HepG2 (cell line): ENCODE measurements at places on chromosomes 13 and 19. TPM values are rescaled to one million over a fixed set of nuclear protein-coding genes. Genes with fewer than 3 reads are reported as not detected.

DNA sequence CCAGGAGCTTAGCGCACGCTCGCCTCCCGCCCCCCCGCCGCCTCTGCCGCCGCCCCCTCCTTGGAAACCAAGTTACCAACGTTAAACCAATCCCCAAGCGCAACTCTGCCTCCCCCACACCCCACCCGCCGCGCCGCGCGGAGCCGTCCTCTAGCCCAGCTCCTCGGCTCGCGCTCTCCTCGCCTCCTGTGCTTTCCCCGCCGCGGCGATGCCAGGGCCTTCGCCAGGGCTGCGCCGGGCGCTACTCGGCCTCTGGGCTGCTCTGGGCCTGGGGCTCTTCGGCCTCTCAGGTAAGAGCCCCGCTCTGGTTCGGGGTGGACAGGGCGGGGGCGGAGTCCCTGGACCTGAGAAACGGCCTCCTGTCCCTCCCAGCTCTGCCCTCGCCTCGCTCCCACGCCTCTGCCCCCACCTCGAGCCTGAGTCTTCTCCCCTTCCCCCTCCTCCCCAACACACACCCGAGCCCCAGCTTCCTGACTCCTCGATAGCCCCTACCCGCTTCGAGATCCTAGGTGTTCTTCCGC is at the start of gene ICAM5:
TSS of gene ICAM5 (plus strand) at position 117 of the 521 bp plus-strand sequence. CDS start at position 209, 92 bp downstream.
- no peak for DNase-seq

SIGLEC12 gene
- total RNA-seq: not detected in 2 replicates

MEDAG gene
- total RNA-seq: not detected in 2 replicates

DNA sequence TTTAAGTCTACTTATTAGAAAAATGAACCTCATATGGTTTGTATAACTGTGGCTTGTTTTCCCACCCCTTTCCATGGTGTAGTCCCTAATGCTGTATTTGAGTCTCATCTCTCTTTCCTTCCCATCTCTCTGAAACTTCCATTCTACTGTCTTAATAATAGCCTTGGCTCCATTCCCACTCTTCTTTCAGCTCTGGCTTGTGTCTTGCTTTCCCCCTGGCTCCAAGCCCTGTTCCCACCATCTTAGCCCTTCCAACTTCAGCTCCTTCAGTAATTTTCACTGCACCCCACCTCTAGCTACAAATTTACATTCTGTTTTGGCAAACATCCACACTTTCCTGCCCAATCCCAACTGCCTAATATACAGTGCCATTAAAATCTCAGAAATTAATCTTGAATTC is 137.5 kb downstream of the SLITRK6 start:
- no peak for DNase-seq

DNA sequence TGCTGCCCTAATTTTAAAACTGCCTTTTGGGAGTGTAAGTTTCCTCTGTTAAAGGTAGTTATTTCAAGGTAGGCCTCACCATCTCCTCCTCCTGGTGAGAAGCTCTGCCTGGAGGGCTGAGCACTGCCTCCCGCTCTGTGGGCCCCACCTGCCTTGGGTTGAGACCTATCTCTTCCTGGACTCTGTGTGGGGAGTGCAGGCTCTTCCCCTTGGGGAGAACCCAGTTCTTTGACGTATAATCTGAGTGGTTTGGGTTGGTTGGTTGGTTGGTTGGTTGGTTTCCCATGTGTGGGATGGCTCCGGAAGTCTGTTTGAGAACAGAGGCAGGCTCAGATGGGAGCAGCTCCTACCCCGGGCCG is 39.1 kb downstream of the ACTN4 start:
- DNase-seq: no peak

DNA sequence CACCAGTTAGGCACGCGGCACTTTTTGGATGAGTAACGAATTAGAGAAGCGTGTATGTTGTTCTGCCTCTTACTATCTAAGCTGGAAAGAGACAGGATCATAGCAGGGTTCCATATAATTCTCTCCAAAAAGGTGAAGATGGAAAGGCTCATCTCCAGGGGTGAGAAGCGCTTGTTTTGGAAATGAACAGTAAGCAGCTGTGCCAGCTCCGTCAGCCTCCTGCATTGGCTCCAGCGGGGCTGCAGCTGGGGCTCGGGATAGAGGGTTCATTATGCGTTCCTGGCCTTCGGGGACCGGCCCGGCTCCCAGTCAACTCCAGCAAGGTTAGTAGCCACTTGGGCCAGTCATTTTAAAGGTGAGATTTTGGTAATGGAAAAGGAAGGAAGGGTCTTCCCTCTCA is 155.5 kb downstream of the COL4A1 start:
- no peak for DNase-seq

DNA sequence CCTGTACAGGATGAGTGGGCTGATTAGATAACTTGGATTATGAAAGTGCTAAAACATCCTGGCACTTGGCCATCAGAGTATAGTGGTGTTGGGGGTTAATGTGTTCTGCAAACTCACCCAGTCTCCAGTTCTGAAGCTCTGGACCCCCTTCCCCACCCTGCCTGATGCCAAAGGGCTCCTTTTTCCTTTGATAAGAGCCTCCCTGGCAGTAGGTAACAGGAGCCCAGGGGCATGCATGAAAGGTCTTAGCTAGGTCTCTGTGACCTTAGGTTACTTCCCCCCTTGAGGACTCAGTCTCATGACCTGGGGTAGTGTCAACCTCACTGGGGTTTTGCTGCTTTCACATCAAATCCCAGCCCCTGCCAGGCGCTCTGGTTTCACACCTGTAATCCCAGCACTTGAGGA is 2.5 kb downstream of the RPS28 start:
- DNase-seq: no peak

DNA sequence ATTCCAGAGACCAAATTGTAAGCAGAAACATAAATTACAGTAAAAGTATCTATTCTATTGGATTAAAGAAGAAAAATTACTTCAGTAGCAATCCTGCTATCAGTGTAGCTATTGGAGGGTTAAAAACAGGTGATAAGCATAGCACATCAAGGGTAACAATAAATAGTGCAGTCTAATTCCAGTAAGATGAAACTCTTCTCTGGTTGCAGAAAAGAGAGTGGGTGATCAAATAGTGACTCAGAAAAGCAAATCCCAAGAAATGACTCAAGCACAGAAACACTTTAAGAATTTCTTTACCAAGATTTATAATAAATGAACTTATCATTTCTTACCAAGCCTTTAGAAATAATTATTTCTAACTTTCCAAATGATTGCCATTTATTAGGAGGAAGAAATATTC is 135.7 kb downstream of the LMO7 start:
- DNase-seq: no peak

GRCh38 chr13:44549476-44549875 is 26.7 kb downstream of the TSC22D1 start:
- DNase-seq: no peak

- peak; percentile 94 for DNase-seq
Observed at GRCh38 chr13:50082426-50083281, 67.4 kb downstream of the KCNRG start.

ZNF480 gene
- 9.6 and 22.2 TPM in 2 replicates for total RNA-seq

NMRK2 gene
- total RNA-seq: not detected in 2 replicates

DNA sequence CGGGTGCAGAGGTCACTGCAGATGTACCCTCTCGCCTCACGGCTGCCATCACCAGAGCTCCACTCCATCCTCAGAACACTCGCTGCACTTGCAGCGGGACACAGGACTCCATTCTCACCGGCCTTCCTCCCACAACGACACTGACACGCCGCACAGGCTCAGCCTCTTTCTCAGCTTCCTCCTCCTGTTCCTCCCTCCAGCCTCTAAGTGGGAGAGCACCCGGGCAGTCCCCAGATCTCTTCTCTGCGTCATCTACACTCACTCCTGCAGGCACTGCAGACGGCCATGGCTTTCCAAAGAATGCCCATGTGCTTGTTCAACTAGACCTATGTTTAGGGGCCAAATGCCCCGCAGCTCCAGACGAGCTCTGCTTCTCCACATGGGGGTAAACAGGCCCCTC is 14.3 kb upstream of the FKRP start:
- no peak for DNase-seq

GRCh38 chr19:47274891-47275761 is 441 bp downstream of the INAFM1 start:
- no peak for DNase-seq

- DNase-seq: no peak
Observed at GRCh38 chr13:89678466-89679121, 1668.9 kb upstream of the MIR17HG start.

DNA sequence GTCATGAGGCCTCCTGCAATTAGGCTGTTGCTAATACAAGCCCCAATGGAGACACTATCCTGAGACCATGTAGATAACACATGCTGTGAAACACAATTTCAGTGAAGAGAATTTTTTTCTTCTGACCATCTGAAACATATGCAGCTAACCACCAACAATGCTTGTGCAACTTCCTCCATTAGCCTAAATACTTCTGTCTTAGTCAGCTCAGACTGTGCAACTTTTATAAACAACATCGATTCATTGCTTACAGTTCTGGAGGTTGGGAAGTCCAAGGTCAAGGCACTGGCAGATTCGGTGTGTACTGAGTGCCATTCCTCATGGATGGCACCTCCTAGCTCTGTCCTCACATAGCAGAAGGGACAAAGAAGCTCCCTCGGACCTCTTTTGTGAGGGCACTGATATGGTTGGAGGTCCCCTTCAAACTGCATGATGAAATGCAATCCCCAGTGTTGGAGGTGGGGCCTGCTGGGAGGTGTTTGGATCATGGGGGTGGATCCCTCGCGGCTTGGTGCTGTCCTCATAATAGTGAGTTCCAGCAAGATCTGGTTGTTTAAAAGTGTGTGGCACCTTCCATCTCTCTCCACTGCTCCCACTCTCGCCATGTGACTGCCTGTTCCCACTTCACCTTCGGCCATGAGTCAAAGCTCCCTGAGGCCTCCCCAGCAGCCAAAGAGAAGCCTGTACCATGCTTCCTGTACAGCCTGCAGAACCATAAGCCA is 27.7 kb downstream of the STK24 start:
- peak; percentile 28 for DNase-seq

DNA sequence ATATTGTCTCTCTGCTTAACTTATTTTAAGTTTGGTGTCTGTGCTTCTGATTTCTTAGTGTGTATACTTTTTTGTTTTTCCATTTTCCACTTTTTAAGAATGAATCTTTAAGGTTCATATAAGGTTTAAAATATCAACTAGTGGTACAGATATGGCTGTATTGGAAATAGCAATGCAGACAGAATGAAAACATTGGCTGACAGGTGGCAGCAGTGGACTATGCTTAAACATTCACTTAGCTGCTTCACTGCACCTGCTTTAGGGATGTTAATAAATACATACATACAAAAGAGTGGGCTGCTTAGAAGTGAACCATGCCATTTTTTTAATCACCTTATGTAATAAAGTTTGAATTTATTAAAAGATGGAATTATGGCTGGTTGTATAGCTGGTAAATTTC is 27.3 kb downstream of the TM9SF2 start:
- DNase-seq: peak; percentile 17

CBARP gene
- 0.27 and 1.2 TPM in 2 replicates for total RNA-seq

GRCh38 chr19:33114312-33114711 is 17.6 kb upstream of the WDR88 start:
- DNase-seq: no peak

FUT6 gene
- 5.0 and 8.2 TPM in 2 replicates for total RNA-seq

SHD gene
- 0.11 TPM in 1 of 2 replicates, not detected in the other for total RNA-seq

GRCh38 chr19:17246681-17247425 is 1.1 kb upstream of the NR2F6 start:
- peak; percentile 80 for DNase-seq

DNA sequence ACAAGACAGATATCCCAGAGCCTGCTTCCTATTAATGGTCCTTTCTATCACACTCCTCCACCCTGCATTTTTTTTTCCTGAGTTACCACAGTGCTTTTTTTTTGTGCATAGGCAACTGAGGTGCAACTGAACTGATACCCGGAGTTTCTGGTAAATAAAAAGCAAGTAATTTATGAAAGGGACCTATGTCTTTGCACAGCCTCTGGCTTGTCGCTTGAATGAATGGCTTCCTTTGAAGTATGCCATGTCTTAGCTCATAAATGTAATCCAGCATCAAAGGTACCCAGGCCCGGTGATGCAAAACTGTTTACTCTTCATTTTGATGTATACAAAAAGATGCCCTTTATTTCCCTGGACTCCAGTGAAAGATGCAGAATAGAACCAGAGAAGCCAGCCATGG is 31.8 kb downstream of the GSX1 start:
- no peak for DNase-seq

DNA sequence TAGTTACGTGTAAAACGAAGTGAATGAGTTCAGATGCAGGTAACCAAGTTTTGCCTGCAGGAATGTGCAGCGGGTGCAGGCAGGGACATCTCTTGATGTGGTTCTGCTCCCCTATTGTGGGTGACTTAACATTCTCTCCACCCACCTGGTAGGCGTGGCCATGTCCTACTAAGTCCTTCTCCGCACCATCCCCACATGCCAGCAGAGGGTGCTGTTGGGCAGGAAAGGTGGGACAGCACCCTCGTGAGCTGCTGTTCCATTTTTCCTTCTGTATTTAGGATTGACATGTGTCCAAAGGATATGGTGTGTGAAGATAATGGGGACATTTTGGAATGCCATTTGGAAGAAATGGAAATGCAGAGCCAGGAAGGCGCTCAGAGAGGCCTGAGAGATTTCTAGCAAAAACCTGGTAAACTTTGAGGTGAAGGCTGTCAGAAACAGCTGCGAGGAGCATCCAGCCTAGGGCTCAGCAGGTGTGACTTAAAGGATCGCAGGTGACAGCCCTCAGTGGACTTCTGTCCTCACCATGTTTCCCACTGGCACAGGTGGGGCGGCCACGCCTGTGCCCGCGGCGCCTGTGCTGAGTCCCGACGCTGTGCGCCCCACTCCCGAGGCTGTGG is 26.2 kb upstream of the MCF2L start:
- DNase-seq: peak; percentile 94

DNA sequence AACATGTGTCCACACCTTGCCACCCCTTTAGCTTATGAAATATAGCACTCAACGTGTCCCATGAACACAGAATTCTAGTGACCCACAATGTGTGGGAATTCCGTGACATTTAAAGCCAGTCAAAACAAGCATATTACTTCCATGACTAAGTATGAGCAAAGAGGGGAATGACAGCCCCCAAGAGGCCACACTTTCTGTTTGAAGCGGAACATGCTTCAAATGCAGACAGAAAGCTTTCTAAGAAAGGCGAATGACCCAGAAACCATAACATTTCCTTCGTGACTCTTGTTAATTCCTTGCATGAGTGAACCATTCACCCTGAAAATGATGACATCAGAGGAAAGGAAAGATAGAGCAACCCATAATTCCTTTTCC is 122.0 kb upstream of the FNDC3A start:
- no peak for DNase-seq

DHRS12 gene
- total RNA-seq: 4.8 and 7.2 TPM in 2 replicates

DNA sequence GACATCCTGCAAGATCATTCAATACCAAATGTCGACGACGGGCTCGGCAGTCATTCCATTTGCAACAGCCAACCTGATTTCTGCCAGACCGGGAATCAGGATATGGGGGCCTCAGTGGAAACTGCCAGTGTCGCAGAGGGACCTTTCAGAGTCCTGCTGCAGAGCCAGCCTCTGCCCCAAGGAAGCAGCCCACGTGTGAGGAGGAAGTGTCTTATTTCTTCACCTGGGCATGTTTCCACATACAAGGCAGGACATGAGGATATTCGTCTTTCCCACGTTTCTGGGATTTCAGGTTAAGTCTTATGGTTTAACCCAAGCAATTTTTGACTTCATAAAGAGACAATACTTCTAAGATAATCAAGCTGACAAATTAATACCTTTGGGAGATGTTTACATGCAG is 69.9 kb downstream of the ABCC4 start:
- no peak for DNase-seq

GRCh38 chr19:10718205-10719196 is 622 bp downstream of the DNM2 start:
- DNase-seq: no peak

- no peak for DNase-seq
Observed at GRCh38 chr19:35756377-35757230, at the start of gene HSPB6. TSS of gene HSPB6 (minus strand) at chr19:35757029. CDS start at chr19:35757008, 21 bp downstream.

GRCh38 chr19:48553676-48554384 is 1.9 kb downstream of the SULT2B1 start:
- peak; percentile 69 for DNase-seq
